Globus pallidus (tissue), 1 donor: ENCODE measurements at places on chromosomes 13 and 19.

GRCh38 chr19:53365899-53366493 lies 491 bp downstream of the ZNF525 start:
- no peak for DNase-seq

- DNase-seq = peak; percentile 67
Measured at GRCh38 chr19:2266183-2266993, 10.2 kb upstream of the JSRP1 start.

GRCh38 chr19:46009530-46010510 lies 13.0 kb downstream of the PGLYRP1 start:
- DNase-seq = peak; percentile 82

- peak; percentile 7 for DNase-seq
Measured at GRCh38 chr13:96900986-96901385, 93.3 kb downstream of the OXGR1 start.

- DNase-seq = no peak
Measured at GRCh38 chr19:31337008-31337914, 12.0 kb downstream of the TSHZ3 start.

DNA sequence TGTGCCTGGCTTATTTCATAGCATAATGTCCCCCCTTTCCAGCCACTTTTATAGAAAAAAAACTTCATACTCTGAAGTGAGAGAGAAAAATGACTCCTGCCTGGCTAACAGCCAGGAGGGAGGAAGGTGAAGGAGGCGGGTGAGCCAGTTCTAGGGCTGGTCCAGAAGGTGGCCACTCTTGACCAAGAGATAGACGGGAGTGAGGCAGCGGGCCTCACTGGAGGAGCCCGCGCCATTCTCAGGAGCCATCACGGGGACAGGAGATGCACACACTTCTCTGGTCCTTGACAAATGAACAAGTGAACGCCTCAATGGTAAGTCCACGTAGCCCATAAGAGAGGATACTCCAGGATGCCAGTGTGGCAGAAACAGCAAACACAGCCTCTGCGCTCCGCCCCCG lies 231.4 kb downstream of the UQCRFS1 start:
- no peak for DNase-seq

- DNase-seq = no peak
Measured at GRCh38 chr19:43789029-43789428, 8.3 kb upstream of the KCNN4 start.

- no peak for DNase-seq
Measured at GRCh38 chr13:101767131-101767530, 314.7 kb downstream of the ITGBL1 start.

DNA sequence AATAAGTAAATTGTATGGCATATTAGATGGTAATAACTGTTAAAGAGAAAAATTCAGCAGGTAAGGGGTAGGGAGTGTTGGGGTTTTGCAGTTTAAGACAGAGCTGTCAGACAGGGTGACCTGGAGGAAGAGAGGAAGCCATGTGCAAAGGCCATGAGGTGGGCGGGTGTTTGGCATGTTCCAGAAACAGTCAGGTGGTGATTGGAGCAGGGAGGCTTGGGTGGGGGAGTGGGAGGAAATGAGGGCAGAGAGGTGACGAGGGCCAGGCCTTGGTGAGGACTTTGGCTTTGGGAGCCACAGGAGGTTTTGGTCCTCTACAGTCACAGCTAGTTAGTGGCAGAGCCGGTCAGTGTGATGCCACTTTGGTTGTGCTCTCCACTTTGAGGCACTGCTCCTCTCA lies 20.1 kb downstream of the RYR1 start:
- no peak for DNase-seq

DNA sequence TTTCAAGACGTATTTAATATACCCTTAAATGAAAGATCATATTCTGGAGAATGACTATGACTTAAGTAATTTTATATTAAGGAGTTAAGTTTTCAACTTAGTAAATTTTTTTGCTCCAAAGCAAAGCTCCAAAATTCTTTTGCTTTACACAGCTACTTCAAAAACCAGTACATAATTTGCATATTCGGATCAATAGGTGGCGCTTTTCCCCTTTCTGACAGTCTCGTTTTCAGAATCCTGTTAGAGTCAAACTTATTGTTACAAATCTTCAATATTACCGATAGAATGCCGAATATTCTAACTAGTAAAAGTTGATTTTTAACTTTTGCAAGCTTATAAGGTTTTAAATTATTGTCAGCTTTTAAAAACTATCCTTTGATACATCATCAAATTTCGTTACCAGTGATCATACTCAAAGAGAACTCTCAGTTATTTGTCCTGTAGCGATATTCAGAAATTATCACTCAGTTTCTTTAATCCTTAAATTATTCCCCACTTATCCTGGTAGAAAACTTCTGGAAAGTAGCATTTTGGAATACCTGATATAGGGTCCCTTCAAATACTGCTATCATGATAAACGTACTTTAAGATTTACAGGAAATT lies 852.7 kb upstream of the KLHL1 start:
- DNase-seq = peak; percentile 19

GRCh38 chr19:35553385-35554000 lies 8.1 kb downstream of the TMEM147 start:
- no peak for DNase-seq
